ENCODE measurements at places on chromosomes 16 and 17. TPM values are rescaled to one million over a fixed set of nuclear protein-coding genes. Genes with fewer than 3 reads are reported as not detected.

The CLEC19A gene
- not detected for total RNA-seq

The GAST gene
- total RNA-seq: not detected

The GPT2 gene
- total RNA-seq: 130 TPM

The SLC9A5 gene
- 0.58 TPM for total RNA-seq

- DNase-seq: no peak
- 0 out of 2 replicates have a peak, but pooled peaks cover 4% of the 10 kb centered on the region for H3K4me1 ChIP-seq
- no peaks in the 10 kb centered on the region for H3K36me3 ChIP-seq
- no peaks in the 10 kb centered on the region for H3K27me3 ChIP-seq
- H3K27ac ChIP-seq: no peak overlapping the region
Observed at GRCh38 chr17:39073916-39074315, 77.5 kb downstream of the PLXDC1 start.

- peaks cover 100% of the 10 kb centered on the region for H3K4me1 ChIP-seq
- DNase-seq: peak; percentile 98
Observed at GRCh38 chr16:83942815-83943515, 10.1 kb upstream of the OSGIN1 start.

DNA sequence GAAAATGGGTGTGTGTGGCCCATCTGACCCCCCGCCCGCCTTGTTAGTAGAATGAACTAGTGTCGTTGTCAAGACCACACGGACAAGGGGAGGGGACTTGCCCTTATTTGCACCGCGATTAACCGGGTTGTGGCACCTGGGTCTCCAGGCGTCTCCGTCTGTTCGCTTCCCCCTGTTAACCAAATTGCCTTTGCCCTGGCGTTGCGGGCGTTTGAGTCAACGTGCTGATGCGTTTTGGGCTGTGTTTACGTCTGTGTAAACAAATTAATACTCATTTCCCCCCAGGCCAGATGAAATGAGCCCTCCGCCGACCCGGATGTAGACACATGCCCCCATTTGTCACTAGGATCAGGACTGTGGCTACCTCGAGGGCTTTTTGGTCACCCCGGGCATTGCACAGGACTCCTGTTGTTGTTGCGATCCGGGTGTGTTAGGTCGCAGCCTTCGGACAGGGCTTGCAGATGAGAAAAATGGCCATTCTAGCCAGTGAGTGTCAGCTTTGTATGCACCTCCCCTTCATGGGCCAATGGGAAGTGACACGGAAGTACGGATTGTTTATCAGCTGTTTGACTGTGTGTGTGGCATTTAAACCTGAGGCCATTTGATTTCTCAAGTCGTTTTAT, 906 bp downstream of the RBL2 start:
- peaks cover 4% of the 10 kb centered on the region for H3K36me3 ChIP-seq
- peaks cover 33% of the 10 kb centered on the region for H3K4me1 ChIP-seq
- H3K4me3 ChIP-seq: peak overlapping the region; percentile 93
- H3K27ac ChIP-seq: peak overlapping the region; percentile 81

DNA sequence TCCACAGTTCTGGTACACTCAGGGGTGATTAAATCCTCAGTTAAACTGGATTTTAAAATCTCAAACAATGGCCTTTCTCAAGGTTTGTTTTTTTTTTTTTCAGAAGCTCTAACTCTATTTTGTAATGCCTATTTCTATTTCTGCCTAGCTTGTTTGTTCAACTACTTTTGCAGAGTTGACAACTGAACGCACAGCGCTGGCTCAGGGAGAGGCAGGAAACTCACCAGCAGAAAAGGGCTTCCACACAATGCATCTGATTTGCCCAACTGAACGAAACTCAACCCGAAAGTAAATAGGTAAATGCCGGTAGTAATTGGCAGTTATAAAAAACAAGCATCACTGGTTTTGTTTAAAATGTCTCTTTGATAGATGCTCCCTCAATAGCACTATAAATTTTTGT, 52.7 kb upstream of the CNEP1R1 start:
- peaks cover 10% of the 10 kb centered on the region for H3K4me1 ChIP-seq
- no peaks in the 10 kb centered on the region for H3K36me3 ChIP-seq
- H3K27ac ChIP-seq: no peak overlapping the region

Data from HepG2 (cell line).